T-helper 17 cell (primary cell): ENCODE measurements at places on chromosomes 2 and 18. TPM values are rescaled to one million over a fixed set of nuclear protein-coding genes. Genes with fewer than 3 reads are reported as not detected.

- no peak overlapping the region for H3K4me3 ChIP-seq
- no peak for DNase-seq
- peak overlapping the region; percentile 68 for H3K27ac ChIP-seq
- no peaks in the 10 kb centered on the region for H3K36me3 ChIP-seq
Measured at GRCh38 chr2:197388866-197389587, 45.8 kb downstream of the SF3B1 start.

Gene ERCC3
- 33.5 TPM for total RNA-seq

DNA sequence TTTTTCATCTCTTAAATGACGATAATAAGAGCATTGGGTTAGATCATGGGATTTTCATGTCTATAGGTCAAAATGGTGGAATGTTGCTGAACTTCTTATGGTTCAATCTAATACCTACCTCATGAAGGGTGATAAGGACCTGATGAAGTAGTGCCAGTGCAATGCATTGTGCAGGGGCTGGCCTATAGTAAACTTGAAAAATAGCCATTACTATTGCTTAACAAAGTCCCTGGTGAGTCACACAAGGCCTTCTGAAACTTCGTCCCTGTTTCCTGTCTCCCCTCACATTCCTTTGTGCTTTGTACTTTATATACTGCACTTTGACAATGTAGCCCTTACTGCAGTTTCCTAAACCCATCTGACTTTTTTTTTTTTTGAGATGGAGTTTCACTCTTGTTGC, 515.9 kb downstream of the SLC4A3 start:
- no peak for DNase-seq
- no peaks in the 10 kb centered on the region for H3K36me3 ChIP-seq
- H3K4me1 ChIP-seq = no peaks in the 10 kb centered on the region
- H3K27me3 ChIP-seq = no peaks in the 10 kb centered on the region

Gene IL36B
- not detected for total RNA-seq

Gene MARCHF4
- not detected for total RNA-seq

DNA sequence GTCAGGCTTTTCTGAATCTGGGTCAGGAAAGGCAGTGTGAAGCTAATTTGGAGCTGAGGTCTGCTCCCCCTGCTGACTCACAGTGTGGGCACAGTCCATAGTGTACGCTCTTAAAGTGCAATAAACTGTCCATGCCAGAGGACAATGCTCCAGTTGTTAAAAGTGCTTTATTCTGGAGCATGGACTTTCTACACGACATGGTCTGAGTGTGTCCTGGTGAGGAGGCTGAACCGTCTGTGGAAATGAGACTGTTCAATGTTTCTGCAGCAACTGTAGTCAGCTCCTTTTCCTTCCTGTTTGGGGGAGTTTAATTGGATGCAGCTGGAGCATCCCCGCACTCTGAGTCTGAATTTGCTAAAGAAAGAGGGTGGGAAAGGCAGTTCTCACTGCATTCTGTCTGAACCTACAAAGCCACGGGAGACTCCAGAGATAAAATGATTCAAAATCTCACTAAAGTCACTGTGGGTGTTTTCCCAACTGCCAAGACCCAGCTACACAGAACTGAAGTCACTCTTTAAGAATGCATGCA, 110.2 kb upstream of the TRIB2 start:
- DNase-seq = no peak
- H3K4me1 ChIP-seq = peaks cover 18% of the 10 kb centered on the region
- H3K4me3 ChIP-seq = peak overlapping the region; percentile 25
- H3K36me3 ChIP-seq = peaks cover 3% of the 10 kb centered on the region
- H3K27me3 ChIP-seq = no peaks in the 10 kb centered on the region

Gene IL36A
- not detected for total RNA-seq

DNA sequence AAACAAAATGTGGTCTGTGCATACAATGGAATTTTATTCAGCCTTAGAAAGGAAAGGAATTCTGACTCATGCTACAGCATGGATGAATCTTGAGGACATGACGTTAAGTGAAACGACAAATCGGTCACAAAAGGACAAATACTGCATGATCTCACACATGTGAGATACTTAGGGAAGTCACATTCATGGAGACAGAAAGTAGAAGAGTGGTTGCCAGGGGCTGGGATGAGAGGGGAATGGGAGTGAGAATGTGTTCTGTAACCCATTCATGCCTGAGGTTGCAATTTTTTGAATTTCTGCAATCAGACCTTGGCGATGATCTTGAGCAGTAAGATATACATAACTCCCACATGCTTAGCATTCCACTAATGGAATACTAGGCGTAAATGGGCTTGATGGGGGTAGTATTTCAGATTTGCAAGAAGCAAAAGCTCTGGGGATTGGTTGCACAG, 22.0 kb downstream of the FHL2 start:
- H3K36me3 ChIP-seq = peaks cover 2% of the 10 kb centered on the region
- H3K27me3 ChIP-seq = peaks cover 12% of the 10 kb centered on the region
- H3K4me3 ChIP-seq = no peak overlapping the region
- H3K4me1 ChIP-seq = peaks cover 20% of the 10 kb centered on the region

- peaks cover 5% of the 10 kb centered on the region for H3K4me1 ChIP-seq
- peak overlapping the region; percentile 60 for H3K4me3 ChIP-seq
- DNase-seq = peak; percentile 56
- peaks cover 2% of the 10 kb centered on the region for H3K36me3 ChIP-seq
Measured at GRCh38 chr2:227766373-227766883, 20.7 kb downstream of the SCYGR8 start.

Gene TWIST2
- not detected for total RNA-seq

DNA sequence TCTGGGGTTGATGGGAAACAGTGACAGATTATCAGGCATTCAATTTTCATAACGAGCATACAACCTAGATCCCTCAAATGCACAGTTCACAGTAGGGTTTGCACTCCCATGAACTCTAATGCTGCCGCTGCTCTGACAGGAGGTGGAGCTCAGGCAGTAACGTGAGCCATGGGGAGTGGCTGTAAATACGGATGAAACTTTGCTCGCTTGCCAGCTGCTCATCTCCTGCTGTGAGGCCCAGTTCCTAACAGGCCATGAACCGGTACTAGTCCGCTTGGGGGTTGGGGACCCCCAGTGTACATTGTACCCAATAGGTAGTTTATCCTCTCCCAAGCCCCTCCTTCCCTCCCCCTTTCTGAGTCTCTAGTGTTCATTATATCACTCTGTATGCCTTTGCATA, 94.6 kb downstream of the PTH2R start:
- H3K4me1 ChIP-seq = no peaks in the 10 kb centered on the region
- H3K27ac ChIP-seq = no peak overlapping the region
- H3K36me3 ChIP-seq = no peaks in the 10 kb centered on the region
- peaks cover 4% of the 10 kb centered on the region for H3K27me3 ChIP-seq

GRCh38 chr2:17506736-17507616, 11.3 kb downstream of the RAD51AP2 start:
- no peaks in the 10 kb centered on the region for H3K4me1 ChIP-seq
- no peak for DNase-seq
- no peaks in the 10 kb centered on the region for H3K27me3 ChIP-seq
- H3K4me3 ChIP-seq = no peak overlapping the region
- no peak overlapping the region for H3K27ac ChIP-seq
- H3K36me3 ChIP-seq = no peaks in the 10 kb centered on the region

GRCh38 chr2:122816803-122817202, 1061.4 kb downstream of the TSN start:
- no peak overlapping the region for H3K27ac ChIP-seq
- DNase-seq = no peak
- H3K36me3 ChIP-seq = no peaks in the 10 kb centered on the region
- no peaks in the 10 kb centered on the region for H3K27me3 ChIP-seq
- no peaks in the 10 kb centered on the region for H3K4me1 ChIP-seq
